ENCODE measurements at places on chromosomes 5 and 9.
A peak's percentile ranks its signal among the peaks of the same experiment; 100 is the strongest.

DNA sequence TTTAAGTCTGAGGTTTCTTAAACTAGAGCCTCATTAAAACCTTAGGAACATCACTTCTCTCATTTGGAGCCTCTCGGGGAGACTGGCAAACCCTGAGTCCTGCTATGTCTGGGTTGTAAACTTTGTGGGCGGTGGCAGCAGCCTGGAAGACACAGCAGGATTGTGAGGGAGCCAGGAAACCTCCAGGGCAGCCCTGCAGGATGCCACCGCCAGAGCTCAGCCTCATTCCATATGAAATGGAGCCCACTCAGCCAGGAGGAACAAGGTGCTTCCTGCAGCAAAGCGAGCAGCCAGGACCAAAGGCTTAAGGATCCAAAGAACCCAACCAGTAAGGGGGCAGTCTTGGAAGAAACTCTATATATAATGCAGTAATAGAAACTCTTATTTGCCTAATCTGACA, 37.9 kb upstream of the IDNK start:
- no peak for DNase-seq

DNA sequence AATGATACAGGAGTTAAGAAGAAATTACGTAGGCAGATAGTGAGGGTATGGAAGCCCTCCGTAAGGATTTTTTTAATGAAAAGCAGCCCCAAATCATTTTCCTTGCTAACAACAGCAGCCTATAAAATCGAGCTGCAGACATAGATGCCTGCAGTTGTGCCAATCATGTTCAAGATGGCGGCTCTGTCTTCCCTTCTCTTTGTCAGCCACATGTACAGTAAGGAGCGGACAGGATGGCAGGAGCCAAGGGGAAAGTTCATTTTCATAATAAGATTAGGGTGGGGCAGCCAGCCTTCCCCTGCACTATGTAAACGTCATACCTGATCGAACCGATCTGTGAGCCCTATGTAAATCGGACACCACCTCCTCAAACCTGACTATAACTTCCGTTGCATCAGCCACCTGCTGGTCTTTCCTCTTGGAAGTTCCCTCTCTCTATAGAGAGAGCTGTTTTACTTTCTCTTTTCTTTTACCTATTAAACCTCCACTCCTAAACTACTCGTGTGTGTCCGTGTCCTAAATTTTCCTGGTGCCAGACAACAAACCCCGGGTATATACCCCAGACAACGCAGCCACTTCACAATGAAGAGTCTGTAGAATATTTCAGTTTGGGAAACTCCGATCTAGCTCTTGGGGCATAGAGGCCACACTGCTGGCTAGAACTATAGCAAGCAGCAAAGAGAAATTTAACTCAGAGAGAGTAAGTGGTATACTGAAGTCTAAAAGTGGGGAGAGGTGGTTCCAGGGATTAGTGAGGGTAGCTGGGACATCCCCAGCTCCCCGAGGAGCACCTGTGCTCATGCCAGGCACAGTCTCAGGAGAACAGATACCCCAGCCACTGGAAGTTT, 20.8 kb upstream of the SLC24A2 start:
- no peak for DNase-seq

- no peak for DNase-seq
These were observed 1.6 kb upstream of the ZFP62 start for GRCh38 chr5:180862645-180863044.

- DNase-seq = no peak
These were observed 32.0 kb downstream of the PTBP3 start for GRCh38 chr9:112301420-112301819.

- no peak for DNase-seq
These were observed 311.2 kb downstream of the TRIM32 start for GRCh38 chr9:116998305-116998704.

DNA sequence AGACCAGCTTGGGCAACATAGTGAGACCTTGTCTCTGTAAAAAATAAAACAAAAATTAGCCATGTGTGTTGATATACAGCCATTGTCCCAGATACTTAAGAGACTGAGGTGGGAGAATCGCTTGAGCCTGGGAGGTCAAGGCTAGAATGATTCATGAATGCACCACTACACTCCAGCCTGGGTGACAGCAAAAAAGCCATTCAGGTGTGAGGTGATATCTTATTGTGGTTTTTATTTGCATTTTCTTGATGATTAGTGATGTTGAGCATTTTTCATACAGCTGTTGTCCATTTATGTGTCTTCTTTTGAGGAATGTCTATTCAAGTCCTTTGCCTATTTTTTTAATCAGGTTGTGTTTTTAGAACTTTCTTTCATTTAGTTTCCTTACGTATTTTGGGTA, 23.2 kb downstream of the MTAP start:
- DNase-seq = no peak

DNA sequence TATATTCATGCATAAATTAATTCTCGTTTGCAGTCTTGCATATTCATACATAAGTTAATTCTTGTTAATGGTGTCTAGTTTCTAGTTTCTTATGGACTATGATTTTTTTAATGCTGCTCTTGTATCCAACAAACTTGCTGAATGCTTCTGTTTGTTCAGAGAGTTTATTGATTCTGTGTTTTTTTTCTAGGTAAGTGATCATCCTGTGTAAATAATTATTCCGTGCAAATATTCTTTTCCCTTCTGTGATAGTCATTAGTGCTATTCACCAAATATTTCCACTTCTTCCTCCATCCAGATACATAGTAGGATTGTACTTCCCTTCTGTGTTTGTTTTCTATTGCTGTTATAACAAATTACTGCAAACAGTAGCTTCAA, 35.8 kb upstream of the SHISAL2B start:
- no peak for DNase-seq

GRCh38 chr9:111799506-111799905, 4.8 kb upstream of the SHOC1 start:
- DNase-seq = no peak

DNA sequence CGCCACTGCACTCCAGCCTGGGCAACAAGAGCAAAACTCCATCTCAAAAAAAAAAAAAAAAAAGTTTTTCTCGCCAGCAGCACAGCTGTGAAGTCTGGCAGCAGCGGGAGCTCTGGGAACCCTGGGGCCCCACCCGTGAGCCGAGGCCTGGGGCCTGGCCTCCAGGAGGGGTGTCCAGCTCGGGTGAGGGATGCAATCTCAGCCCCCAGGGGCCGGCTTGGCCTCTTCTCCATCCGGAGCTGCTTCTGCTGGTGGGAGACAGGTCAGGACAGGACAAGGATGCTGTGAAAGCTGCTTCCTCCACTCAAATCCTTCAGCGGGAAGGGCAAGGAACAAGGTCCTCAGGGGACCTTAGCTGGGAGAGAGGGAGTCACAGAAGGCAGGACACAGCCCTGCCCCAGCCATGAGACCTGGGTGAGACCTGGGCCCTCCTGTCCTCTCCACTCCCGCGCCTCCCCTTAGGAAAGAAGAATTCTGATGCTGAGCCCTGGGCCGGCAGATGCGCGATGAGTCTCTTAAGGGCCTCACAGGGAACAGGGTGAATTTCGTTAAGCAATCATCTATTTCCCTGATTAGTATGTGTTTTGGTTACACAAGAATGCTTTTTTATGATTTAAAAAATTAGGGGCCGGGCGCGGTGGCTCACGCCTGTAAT, 30.6 kb downstream of the PLPP7 start:
- no peak for DNase-seq

DNA sequence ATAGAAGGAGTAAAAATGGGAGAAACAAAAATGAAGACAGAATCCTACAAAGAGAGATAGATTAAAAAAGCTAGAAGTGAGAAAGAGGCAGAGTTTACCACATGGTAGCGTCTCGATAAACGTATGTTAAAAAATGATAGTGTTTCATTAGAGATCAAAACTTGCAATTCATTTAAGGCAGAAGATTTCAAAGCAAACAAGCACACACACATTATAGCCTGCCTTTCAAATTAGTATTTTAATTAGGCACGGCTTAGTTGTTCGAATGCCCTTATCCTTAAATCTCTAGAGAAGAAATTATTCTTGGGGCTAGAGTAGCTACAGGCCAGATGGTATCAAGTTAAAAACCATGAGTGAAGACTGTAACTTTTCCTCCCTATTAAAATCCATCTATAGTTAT, 6.0 kb downstream of the STOM start:
- DNase-seq = no peak

GRCh38 chr5:130955041-130955440, 210.0 kb downstream of the HINT1 start:
- no peak for DNase-seq

DNA sequence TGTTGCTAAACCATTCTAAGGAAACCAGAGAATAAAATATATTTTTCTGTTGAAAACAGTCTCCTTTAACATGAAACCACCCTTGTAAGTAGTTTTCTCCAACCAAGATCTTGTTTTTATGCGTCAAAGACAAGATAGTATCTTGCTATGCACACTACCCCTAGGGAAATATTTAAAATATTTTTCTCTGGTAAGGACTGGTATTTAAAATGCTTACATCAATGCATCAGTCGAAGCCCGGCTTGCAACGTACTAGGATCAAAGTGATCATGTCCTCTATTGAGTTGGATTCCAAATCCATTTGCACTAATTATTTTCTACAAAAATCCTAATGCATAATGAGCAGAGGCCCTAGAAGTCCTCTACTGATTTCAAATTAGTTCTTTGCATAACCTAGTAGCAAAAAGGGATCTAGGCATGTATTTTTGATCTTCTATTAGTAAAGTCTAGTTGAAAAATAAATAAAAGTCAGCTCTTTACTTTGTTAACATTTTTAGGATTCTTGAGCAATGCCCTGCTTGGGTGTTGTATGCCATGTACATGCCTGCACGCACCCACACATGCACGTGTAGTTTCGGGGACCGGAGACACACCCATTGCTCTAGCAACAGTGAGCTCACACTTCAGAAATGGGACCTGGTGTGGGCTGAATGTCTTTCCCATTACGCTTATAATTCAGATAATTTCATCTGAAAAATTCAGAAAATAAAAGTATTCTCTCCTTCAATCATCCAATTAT, 165.0 kb upstream of the GPR151 start:
- no peak for DNase-seq

- DNase-seq = no peak
These were observed 235.3 kb downstream of the CETN3 start for GRCh38 chr5:90174236-90174635.

- DNase-seq = no peak
These were observed 2.3 kb downstream of the GRIN1 start for GRCh38 chr9:137141050-137141810.

DNA sequence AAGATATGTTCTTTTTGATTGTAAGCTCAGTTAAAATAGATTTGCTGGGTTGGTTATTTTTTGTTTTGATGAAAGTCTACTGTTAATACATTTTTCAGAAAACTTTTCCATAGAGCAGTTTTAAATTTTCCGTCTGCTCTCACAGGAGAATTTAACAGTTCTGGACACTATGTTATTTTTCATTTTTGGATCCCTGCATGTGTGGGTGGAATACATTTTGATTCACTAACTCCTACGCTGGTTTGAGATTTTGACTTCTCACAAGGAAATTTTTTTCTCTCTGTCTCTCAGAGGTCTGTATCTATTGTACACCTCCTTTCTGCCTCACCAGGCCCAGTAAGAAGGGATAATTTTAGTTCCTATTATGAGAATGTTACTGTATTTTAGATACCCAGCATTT, 502.4 kb downstream of the CDH10 start:
- no peak for DNase-seq

- DNase-seq = peak; percentile 83
These were observed at the start of gene PIP5K1B for GRCh38 chr9:68704814-68705530. TSS of gene PIP5K1B (plus strand) at chr9:68705240. CDS start at chr9:68822615, 117,375 bp downstream.

GRCh38 chr9:128026773-128027541, 40.2 kb downstream of the NAIF1 start:
- peak; percentile 15 for DNase-seq

DNA sequence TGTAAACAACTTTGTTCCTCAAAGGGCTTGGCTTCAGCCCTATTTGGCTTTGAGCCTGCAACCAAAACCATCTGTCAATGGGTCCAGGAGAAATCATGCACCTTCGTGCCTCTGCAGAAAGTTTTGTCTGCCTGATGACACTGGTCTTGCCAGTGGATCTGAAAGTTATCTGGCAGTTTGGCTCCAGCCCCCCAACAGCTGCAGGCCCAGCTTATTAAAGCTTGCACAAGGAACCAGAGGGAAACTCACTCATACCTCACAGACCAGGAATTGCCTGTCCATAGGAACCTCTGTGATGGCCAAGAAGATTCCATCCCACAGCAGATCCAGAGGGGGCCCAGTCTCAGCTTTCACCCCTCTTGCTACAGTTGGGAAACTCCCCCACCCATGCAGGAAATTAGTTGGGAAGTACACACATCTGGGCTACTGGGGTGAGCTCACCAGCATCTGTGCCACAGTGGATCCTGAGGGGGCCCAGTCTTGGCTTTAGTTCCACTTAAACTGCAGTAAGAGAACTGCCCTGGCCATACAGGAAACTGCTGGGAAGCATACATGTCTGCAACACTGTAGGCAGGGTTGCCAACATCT, 265.5 kb downstream of the GRIA1 start:
- no peak for DNase-seq

DNA sequence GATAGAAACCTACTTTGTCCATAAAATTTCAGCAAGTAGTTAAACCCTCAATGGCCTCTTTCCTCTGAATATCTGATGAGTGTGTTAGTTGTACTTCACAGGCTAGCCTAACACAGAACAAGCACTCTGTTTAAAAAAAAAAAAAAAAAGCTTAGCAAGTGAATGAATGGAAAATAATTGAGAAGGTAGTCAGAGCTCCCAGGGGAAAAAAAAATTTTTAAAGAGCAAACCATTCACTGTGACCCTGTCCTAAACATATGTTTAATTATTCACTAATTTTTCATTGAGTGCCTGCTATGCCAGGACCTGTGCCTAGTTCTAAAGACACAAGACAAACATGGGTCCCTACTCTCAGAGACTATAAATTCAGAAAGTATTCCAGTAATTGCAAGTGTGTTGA, 69.3 kb downstream of the SH3RF2 start:
- no peak for DNase-seq

DNA sequence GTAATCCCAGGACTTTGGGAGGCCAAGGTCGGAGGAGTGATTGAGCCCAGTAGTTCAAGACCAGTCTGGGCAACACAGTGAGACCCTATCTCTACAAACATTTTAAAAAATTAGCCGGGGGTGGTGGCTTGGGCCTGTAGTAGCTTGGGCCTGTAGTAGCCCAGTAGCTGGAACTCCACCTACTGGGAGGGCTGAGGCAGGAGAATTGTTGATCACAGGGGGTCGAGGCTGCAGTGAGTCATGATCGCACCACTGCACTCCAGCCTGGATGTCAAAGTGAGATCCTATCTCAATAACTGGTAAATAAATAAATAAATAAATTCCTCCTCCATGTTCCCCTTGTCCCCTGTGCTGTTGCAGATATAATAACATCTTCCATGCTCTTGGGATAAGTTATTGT, 14.3 kb downstream of the VCAN start:
- DNase-seq = no peak

GRCh38 chr5:179275381-179275878, 69.8 kb downstream of the ADAMTS2 start:
- no peak for DNase-seq

- no peak for DNase-seq
These were observed 52.2 kb downstream of the ABHD17B start for GRCh38 chr9:71858812-71859211.

- DNase-seq = no peak
These were observed 34.4 kb downstream of the KIF2A start for GRCh38 chr5:62340392-62340791.

DNA sequence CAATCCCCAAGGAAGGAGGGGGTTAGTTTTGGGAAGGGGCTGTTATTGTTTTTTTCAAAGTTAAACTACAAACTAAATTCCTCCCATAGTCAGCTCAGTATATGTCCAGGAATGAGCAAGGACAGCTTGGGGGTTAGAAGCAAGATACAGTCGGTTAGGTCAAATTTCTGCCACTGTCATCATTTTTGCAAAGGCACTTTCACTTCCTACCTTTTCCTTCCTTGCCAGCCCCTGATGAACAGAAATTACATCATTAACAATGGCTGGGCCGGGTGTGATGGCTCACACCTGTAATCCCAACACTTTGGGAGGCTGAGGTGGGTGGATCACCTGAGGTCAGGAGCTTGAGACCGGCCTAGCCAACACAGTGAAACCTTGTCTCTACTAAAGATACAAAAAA, 51.5 kb upstream of the HRH2 start:
- no peak for DNase-seq

Measured in HuH-7.5 (cell line).